ENCODE measurements at places on chromosomes 7 and 10.

DNA sequence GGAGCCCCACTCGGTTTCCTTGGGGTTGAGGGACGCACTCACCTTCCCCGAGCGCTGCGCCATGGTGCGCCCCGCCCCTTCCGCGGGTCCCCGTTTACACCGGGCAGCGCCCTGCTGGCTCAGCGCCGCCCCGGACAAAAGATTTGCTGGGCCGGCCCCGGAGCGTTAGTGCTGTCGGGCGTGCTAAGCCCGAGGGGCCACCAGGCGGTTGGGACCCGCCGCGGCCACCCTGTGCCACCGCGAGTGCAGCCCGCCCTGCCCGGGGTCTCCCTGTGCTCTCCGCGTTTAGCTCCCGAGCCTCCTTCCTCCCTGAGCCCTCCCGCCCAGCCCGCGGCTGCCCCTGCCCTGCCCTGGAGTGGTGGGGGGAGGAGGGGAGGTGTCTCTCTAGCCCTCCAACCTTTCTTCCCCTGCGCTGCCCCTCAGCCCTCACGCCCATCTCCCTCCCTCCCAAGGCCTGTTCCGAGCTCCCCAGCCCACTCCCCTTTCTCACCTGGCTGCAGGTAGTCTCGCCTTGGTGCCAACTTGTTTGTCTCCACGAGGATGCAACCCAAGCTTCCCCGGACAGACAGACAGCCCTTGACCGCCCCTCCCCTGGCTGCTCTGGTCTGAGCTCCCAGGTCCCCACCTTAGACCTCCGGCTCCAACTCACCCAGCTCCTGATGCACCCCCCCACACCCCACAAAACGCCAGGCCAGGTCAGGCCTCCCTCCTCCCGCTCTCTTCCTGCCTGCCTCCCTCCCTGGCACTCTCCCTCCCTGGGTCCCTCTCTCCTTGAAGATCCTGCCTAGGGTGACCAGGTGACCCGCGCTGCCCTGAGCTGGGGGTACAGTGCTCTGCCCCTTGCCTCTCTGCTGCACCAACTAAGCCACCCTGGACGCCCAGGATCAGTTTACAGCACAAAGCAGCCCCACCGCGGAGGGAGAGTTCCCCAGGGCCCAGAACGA is at the start of gene CRYGN:
TSS of gene CRYGN (minus strand) at position 287 of the 944 bp plus-strand sequence. CDS start at position 63, 224 bp downstream.
- no peak for DNase-seq

DNA sequence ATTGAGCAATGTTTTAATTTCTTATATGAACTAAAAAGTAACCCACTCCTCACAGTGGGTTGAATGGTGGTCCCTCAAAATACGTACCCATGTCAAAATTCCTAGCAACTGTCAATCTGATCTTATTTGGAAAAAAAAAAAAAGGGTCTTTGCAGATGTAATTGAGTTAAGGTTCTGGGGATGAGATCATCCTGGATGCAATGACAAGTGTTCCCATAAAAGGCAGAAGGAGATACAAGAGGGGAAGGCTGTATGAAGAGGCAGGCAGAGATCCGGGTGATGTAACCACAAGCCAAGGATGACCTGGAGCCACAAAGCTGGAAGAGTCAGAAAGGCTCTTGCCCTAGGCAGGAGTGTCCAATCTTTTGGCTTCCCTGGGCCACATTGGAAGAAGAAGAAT is 516.3 kb upstream of the MKI67 start:
- no peak for DNase-seq

GRCh38 chr10:128377988-128378387 is 251.8 kb upstream of the MKI67 start:
- no peak for DNase-seq

DNA sequence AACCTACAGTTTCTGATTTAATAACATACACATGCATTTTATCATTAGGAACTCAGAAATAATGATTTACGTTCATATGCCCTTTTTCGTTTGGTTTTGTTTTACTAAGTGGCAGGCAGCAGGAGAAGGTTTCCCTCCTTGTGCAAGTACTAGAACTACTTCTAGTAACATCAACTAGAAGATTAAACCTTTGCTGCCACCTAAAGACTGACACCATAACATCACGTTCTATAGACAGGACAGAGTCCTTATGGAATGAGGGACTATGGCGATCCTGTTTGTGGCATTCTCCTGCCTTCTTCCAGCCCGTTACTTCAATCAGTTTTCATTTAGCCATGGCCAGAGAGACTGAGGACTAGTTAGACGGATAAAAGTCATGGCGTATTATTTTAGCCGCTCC is 53.2 kb downstream of the GAD2 start:
- DNase-seq = no peak

- DNase-seq = no peak
Observed at GRCh38 chr10:59244871-59245270, 68.4 kb downstream of the PHYHIPL start.

DNA sequence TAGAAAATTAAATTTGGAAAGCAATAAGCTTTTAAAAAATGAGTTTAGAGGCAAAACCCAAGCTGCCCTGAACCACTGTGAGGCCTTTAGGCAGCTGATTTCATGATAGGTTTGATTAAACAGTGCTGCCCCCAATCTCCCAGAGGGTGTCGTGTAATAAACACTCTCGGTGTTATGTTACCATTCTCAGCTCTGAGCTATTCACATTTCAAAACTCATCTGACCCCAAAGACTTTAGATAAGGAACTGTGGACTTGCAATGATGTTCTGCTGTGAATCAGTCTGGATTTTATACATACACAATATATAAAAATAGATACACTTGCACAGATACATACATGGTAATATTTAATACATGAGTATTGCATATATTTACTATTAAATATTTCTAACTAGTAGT is 120.4 kb downstream of the MALRD1 start:
- DNase-seq = no peak

DNA sequence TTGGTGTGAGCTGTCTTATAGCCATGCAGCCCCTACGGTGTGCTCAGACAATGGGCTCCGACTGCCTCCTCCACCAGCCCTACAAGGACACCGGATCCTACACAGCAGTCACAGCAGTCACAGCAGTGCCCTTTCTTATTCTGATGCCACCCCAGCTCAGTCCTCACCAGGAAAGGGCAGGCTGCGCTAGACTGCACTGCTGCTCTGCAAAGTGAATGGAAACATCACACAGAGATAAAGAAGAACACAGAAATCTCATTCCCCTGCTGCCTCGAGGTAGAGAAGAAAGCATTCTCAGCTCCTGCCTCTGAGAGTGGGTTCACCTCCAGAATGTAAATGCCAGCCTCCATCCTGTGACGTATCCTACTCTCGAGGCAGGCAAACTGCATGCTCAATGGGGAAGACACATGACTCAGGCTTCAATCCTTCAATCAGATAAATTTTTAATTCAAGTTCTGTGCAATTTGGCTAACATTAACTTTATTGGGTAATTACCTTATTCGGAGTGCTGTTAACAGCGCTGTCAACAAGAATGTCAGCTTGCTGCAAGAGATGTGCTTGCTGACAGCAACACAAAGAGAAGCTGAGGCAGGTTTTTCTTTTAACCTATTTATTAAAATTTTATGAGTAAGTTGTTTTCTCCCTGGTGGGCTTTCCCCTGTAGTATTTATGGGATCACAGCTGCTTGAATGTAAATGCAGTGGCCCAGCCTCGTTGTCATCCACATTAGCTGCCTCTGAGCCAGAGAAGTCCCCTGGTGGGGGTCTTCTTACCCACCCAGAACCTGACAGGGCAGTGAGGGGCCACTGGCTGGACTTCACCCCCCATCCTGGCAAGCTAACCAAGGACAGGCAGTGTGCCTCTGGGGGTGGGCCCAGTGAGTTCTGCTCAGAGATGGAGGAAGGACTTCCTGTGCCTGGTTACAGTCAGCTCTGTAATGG is 241.3 kb upstream of the KMT2E start:
- no peak for DNase-seq

GRCh38 chr10:51711519-51711891 is 12.1 kb upstream of the CSTF2T start:
- DNase-seq = no peak

DNA sequence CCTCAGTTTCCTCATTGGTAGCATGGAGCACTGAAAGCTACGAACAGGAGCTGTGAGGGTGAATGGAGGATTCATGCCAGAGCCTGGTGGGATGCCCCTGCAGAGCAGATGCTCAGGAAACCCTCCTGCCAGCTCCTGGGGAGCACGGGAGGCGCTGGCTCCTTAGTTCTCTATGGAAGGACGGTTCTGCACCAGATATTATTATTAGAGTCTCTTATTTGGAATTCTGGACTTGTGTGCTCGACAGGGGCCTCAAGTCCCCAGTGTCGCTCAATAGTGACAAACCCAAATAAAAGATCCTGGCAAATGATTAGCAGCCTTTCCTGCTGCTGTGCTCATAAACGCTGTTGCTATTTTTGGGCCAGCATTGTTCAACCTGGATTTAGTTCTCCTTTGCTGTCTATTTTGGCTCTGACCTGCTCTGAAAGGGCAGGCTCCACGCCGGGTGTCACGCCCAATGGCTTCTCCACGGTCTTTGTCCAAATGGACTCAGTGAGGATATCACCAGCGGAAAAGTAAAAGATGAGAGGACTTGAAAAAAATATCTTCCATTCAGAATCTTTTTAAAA is 23.0 kb upstream of the KLF6 start:
- no peak for DNase-seq

DNA sequence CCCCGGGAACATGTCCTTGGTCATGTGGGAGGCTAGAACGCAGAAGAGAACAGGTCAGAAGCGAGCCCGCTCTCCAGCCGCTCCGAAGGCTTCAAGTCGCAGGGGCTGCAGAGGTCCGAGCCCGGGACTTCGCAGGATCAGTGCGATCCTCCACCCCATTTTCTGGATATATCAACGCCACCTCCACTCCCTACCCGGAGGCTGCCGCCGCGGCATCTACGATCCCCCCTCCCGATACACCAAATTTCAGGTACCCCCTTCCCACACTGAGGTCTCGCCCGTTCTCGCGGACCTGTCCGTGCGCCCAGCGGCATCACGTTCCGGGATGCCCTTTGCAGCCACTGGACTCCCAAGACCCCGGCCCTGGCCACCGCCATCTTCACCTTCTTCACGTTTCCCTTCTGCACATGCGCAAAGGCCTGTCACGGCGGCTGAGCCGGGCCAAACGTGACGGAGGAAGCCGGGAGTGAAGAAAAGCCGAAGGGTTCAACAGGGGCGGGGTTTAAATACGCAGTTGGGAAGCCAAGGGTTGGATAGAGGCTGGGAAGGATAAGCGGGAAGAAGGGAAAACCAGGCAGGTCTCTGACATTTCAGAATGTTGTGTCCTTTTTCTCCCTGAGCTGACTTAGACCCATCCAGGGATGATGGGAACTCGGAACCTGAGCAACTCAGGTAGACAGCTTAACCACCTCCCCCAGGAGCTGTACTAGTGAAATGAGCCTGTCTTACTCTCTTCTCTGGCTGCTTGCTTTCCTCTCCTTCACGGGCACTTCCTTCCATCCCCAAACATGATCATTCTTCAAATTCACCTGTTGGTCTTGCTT is at the start of gene NDUFB8:
TSS of gene NDUFB8 (minus strand) at position 397 of the 824 bp plus-strand sequence. CDS start at position 377, 20 bp downstream.
- peak; percentile 77 for DNase-seq

GRCh38 chr10:103781329-103782061 is 73.9 kb downstream of the SH3PXD2A start:
- DNase-seq = no peak

DNA sequence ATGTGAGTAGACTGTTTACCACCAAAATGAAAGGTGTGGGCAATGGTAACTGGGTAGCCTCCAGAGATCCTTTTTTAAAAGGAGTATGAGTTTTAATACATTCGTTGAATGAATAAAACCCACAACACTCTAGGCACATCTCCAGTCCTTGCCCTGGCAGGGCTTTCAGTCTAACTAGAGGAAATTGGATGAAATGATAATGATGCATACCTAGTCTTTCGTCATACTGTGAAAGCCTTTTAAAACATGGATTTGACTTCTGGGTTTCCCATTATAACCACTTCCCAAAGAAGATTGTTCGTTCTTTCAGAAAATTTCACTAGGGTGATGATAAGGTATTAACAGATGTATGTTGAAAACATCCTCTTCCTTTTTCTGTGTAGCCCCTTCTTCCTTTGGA is 110.8 kb downstream of the REEP3 start:
- no peak for DNase-seq

DNA sequence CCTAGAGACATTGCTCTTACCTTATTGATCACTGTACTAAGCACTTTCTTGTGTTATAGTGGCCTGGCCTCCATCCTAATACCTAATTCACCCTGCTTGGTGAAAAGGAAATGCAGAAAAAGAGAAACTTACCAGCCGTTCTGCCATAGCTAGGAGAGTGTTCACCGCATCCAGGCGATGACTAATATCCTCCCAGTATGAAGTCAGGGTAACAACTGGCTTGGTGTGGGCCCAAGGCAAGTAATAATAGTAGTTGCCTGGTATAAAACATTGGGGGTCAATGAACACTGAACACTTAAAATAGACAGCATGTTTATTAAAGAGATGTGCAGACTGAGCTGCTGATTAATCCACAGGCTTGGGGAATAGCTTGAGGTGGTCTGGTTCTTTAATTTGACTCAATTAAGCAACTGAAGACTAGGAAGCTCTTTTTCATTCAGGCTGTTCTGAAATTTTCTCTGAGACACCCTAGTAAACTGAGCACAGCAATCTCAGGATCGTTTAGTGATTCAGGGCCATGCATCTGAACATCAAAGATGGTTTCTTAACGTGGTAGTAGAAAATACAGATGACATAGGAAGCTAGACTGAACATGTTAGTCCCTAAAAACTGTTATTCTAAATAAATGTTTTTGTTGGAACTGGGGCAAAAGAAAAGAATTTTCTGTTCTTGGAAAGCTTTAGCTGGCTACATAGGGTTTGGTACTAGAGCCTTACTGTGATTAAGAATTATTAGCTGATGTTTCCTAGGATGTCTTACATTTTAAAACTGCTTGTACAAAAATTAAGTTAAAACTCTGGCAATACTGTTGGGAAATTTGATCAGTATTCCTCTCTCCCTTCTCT is 102.2 kb downstream of the MYOF start:
- peak; percentile 29 for DNase-seq

DNA sequence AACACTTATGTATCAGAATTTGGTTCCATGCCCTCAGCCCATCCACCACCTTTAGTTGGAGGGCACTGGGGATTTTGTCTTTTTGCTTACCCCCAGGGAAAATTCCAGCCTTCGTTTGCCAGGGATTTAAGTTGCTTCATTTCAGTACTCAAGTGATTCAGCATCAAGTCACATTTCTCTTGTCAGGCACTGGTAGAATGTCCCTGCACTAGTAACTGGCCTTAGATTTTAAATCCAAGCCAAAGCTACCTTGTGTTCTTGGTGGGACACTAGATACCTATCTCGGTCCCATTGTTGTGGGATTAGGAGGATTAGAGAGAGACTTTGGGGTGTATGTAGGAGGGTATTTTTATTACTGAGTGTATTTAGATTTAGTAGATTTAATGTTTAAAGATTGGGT is 613.1 kb downstream of the SUGCT start:
- no peak for DNase-seq

DNA sequence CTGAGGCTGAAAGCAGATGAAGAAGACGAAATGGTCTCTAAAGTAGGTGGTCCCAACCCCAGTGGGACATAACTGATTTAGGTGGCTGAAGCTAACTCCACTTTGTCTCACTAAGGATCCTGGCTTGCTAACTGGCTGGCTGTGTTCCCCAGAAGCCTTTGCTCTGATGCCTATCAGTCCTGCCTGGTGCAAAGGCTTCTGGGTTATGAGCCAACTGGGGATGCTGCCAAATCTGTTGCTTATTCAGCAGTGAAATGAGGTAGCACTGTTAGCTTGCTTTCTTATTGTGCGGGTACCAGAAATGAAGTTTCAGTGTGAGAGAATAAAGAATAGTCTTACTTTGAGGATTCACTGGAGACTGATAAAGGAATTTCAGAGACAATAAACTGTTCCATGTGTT is 18.1 kb downstream of the PRKG1 start:
- DNase-seq = no peak

GRCh38 chr7:75596727-75597614 is 104.9 kb downstream of the SPDYE5 start:
- DNase-seq = no peak
